Astrocyte of the hippocampus (primary cell): ENCODE measurements at places on chromosomes 13 and 19.

- DNase-seq: no peak
These were observed 290.1 kb upstream of the SLC10A2 start for GRCh38 chr13:103356226-103356864.

GRCh38 chr13:39957868-39958677 lies 302.6 kb downstream of the COG6 start:
- no peak for DNase-seq

DNA sequence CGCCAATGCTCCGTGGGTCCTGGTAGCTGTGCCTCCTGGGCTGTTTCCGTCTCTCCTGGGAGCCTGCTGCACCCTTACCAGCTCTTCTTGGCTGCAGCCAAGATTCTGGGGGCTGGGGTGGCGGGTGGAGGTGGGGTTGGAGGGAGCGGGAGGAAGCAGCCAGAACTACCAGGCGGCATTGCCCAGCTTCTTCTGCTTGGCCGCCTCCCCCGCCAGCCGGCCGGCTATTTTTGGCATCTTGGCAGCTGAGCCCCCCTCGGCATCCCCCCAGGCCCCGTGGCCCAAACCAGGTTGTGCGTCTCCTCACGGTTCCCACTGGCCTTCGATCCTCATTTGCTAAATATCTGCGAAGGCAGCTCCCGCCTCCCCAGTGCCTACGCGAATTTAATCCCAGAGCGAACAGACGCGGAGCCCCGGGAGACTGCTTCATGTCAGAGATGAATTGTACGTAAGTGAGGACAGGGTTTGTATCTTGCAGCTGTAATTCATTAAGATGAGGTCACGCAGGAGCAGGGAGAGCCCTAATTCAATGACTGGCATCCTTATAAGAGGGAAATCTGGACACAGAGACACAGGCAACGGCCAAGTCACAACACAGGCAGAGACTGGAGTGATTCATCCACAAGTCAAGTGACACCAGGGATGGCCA lies 12.8 kb upstream of the PEAK3 start:
- peak; percentile 36 for DNase-seq

DNA sequence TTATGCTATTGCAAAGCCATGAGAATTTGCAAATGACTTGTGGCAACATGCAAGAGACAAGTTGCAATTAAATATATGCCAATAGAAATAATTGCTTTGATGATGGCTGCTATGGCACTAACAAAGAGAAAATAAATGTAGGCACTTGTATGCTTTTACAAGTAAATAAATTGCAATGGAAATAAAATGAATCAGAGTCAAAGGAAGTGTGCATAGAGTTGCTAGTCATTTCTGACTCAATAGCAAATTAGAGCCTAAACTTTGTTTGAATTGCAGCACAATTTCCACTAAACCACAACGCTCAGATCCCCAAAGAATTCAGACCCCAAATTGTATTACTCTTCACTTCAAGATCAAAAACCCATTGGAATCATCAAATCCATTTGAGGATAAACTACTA lies 792.1 kb upstream of the ARGLU1 start:
- no peak for DNase-seq

DNA sequence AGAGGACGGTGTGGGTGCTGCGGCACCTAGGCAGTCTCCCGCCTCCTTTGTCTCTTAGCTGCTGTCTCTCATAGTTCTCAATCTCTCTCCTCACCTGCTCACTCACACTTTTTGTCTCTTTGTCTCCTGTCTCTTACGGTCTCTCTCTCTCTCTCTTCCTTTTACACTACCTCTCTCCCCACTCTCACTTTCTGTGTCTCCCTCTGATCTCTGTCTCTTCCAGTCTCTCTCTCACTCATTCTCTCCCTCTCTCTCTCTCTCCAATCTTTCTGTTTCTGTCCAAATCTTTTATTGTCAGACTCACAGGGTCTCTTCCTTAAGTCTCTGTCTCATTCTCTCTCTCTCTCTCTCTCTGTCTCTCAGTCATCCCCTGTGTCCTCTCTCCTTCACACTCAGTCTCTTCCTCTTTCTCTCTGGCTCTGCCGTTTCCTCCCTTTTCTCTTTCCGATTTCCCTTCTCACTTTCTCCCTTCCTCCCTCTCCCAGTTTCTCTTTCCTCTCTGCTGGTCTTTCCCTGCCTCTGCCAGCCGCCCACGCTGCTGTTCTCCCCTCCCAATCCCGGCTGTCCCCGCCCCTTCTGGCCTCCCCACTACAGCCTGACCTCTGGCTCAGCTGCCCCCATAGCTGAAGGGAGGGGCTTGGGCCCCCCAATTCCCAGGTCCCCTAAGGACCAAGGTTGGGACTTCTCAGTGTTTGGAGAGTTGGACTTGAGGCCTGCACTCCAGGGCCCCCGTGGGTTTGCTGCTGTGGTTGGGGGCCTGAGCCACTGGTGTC lies at the start of gene PLEKHA4:
TSS of gene PLEKHA4 (minus strand) at position 504 of the 773 bp plus-strand sequence. CDS start 997 bp downstream, outside the sequence.
- DNase-seq: peak; percentile 64

DNA sequence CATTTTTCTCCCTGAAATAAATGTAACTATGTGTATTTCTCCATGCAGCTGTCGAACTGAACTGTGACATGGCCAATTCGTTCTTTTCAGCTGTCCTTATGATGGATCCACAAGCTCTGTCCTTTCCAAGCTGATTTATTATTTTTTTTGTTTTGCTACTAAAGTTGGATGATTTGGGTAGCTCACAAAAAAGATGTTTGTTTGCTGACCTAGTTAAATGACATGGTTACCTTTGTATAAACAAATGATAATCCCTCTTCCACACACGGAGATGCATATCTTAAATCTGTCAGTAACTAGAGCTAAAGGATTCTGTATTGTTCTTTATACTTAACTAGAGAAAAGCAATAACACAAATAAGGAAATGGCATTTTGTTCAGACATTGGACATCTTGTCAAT lies 884.3 kb upstream of the PCDH20 start:
- no peak for DNase-seq

DNA sequence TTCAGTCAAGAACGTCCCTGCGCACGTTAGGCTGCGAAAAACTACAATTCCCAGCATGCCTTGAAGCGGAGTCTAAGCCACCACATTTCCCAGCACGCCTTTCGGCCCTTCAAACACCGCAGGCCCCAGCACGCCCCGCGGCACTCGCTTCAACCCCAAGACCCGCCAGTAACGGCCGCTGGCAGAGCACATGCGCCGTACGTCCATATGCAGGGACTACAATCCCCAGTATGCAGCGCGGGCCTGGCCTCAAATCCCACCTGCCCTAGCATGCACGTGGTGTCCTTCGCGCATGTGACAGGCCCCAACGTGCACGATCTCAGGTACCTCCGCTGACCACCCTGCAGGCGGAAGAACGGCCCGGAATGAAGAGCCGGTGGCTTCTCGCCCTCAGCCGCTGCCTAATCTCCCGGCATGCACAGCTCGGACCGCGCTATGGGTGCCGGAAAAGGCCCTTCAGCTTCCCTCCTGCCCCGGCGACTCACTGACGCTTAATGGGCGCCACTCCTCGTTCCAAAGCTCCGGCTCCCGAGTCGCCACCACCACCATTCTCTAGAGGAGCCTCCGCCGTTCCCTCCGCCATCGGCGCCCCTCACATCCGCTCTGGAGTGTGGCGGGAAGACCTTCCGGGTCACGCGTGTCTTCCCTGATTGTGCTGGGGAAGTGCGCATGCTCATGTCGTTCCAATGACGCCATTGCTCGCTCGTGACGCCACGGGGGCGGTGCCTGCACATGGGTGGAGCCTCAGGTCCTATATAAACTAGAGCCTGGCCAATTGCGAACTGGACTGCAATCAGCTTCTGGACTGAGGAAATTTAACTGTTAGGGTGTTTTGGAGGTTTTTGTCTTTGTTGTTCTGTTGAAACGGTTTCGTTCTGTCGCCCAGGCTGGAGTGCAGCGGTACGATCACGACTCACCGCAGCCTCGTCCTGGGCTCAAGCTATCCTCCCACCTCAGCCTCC lies at the start of gene DUS3L:
TSS of gene DUS3L (minus strand) at position 605 of the 962 bp plus-strand sequence. CDS start at position 583, 22 bp downstream.
- peak; percentile 99 for DNase-seq

DNA sequence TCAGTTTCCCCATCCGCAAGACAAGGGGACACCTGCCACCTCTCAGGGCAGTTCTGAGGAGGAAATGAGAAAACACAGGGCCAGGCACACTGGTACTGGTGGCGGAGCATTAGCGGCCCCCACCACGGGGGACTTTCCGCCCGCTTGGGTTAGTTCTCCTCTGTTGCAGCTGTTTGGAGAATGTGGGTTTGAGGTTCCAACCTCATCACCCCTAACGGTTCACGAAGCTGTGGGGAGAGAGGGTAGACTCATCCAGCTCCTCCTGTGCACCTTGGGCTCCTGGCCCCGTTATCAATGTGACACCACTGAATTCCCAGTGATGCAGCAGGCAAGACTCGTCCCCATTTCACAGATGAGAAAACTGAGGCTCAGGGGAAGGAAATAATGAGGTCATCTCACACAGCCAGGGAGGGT lies 10.3 kb downstream of the PTPRS start:
- DNase-seq: no peak

- DNase-seq: no peak
These were observed 85.8 kb upstream of the ZNF536 start for GRCh38 chr19:30286378-30286777.

GRCh38 chr13:50320271-50320862 lies 305.1 kb downstream of the KCNRG start:
- peak; percentile 53 for DNase-seq

- no peak for DNase-seq
These were observed 50.8 kb downstream of the USP12 start for GRCh38 chr13:27120811-27121210.

- peak; percentile 28 for DNase-seq
These were observed 541.6 kb downstream of the SUCLA2 start for GRCh38 chr13:47459512-47459911.

DNA sequence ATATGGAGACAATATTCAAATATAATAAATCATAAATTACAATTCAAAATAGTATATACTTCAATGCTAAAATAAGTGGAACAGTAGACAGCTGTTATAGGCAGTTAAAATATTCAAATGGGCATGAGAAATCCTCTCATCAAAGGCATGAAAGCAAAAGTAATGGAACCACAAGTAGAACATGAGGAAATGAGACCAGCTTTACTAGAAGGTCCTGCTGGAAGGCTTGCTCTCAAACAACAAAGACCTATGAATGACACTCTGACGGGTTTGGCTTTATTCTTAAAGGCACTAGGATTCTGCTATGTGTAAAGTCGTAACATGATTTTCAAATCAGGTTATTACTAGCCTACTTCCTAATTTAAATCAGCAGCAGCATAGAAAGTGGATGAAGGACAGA lies 148.1 kb downstream of the VWA8 start:
- no peak for DNase-seq

DNA sequence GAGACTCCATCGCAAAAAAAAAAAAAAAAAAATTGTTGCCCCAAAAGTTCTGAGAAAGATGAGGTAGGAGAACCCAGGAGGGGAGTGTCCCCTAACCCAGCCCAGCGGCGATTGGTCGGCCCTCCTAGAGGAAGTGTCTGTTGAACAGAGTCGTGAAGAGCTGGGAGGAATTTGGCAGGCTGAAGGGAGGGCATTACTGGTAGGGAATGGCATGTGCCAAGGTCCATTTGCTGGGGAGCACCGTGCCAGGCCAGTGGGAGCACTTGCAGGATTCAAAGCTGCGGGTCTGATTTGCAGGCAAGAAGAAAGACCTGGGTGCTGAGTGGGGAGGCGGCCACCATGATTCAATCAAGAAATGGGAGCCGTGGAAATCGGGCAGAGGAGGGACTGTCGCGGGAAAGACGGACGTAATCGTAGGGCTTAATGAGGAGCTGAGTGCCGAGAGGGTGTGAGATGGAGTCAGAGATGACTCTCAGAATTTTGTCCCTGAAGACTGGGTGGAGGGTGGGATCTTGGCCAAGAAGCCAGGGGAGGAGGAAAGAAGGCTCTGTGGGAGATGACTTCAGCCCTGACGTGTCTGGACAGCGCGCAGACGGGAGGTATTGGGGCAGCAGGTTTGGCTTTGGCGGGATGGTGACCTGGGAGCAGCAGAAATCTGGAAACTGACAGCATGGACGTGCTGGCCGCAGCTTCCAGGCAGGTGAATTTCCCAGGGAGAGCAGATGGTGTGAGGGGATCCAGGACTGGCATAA lies 15.4 kb downstream of the CERS4 start:
- DNase-seq: no peak

- DNase-seq: peak; percentile 86
These were observed 7.0 kb upstream of the MAP2K2 start for GRCh38 chr19:4130744-4131438.

DNA sequence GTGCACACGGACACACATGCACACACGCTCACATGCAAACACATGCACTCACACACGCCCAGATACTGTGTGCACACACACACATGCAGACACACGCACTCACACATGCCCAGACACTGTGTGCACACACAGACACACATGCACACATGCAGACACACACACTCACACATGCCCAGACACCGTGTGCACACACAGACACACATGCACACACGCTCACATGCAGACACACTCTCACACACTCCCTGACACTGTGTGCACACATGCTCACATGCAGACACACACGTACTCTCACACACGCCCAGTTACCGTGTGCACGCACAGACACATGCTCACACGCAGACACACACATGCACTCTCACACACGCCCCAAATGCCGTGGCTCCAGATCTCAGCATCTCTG lies 137.2 kb upstream of the MCF2L start:
- DNase-seq: no peak

- DNase-seq: peak; percentile 84
These were observed 1.2 kb upstream of the KLF16 start for GRCh38 chr19:1864480-1865171.

DNA sequence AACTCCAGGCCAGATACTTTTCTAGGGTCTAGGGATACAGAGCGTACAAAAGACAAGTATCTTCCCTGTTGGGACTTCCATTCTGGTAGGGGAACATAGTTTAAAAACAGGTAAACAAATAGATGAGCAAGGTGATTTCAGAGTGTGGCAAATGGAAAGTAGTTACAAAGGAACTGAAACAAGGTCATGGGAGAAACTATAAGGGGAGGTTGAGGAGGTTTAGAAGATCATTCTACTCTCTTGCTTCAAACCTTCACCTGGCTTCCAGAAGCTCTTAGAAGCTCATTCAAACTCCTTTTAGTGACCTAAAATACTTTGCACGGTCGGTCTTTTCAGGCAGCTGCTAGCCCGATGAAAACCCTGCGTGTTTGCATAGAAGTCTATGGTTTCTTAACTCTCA lies 9.1 kb downstream of the FFAR2 start:
- no peak for DNase-seq

DNA sequence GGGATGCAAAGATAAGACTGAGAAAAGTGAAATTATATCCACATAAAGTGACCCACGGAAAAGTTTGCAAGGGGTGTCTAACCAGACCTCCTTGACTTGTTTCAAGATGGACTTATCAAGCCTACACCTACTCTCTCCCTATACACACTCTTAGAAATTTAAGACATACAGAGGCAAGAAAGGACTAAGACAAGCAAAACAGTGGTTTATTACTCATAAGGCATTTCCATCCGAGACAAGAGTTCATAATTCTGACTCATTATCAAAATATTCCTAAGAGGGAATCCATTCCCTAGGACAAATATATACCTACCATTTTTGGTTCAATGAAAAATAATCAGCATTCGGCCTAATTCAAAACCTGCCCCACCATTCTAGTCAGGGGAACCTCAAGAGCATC lies 232.6 kb upstream of the GPC6 start:
- no peak for DNase-seq

DNA sequence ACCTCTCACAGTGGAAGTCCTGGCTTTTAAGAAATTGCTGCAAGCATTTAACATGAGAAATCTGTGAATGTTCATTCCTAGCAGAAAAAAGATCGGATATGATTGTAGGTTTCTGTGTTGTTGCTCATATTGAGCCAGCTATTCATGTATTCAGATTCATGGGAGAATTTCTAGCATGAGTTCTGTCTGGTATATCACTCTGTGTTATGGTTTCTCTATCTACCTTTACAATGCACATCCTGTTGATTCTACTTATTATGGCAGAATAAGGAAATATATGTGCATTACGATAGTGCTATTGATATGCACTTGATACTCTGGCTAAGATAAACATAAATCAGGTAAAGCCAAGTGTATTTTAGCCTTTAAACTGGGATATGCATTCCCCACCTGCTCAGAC lies 138.2 kb downstream of the KCNRG start:
- no peak for DNase-seq
